T-helper 2 cell treated with Interferon-gamma antibody and Interleukin-4, amounts not matched to agents 100 ng/mL and 5 ng/mL, for 36 hours (primary cell): ENCODE measurements at places on chromosomes 7 and 10. TPM values are rescaled to one million over a fixed set of nuclear protein-coding genes. Genes with fewer than 3 reads are reported as not detected.

Gene UTF1
- total RNA-seq = not detected in 2 replicates

Gene NPY
- total RNA-seq = not detected in 2 replicates

Gene CPXM2
- total RNA-seq = not detected in 2 replicates

Gene C10orf62
- not detected in 2 replicates for total RNA-seq

Gene GDF2
- not detected in 2 replicates for total RNA-seq

Gene TACC2
- total RNA-seq = not detected in 2 replicates

Gene MMP21
- 0.09 and 0.16 TPM in 2 replicates for total RNA-seq

Gene MMD2
- not detected in 2 replicates for total RNA-seq

Gene TMEM60
- total RNA-seq = 16.8 and 17.2 TPM in 2 replicates
